ENCODE measurements at places on chromosomes 2 and 18.

GRCh38 chr2:27838502-27838901 is 51.7 kb downstream of the RBKS start:
- H3K4me1 ChIP-seq = no peaks in the 10 kb centered on the region
- no peak overlapping the region for H3K27ac ChIP-seq
- no peaks in the 10 kb centered on the region for H3K36me3 ChIP-seq

GRCh38 chr2:105929516-105929915 is 184.8 kb downstream of the NCK2 start:
- peak; percentile 10 for DNase-seq
- no peak overlapping the region for H3K27ac ChIP-seq
- H3K4me3 ChIP-seq = no peak overlapping the region
- no peaks in the 10 kb centered on the region for H3K36me3 ChIP-seq

GRCh38 chr2:102014041-102014345 is 22.2 kb downstream of the IL1R2 start:
- no peaks in the 10 kb centered on the region for H3K27me3 ChIP-seq
- no peak overlapping the region for H3K4me3 ChIP-seq
- no peaks in the 10 kb centered on the region for H3K36me3 ChIP-seq
- no peaks in the 10 kb centered on the region for H3K4me1 ChIP-seq

- H3K27ac ChIP-seq = no peak overlapping the region
- H3K4me1 ChIP-seq = no peaks in the 10 kb centered on the region
- H3K27me3 ChIP-seq = no peaks in the 10 kb centered on the region
- no peak overlapping the region for H3K4me3 ChIP-seq
Measured at GRCh38 chr18:5073026-5073944, 123.8 kb downstream of the AKAIN1 start.

DNA sequence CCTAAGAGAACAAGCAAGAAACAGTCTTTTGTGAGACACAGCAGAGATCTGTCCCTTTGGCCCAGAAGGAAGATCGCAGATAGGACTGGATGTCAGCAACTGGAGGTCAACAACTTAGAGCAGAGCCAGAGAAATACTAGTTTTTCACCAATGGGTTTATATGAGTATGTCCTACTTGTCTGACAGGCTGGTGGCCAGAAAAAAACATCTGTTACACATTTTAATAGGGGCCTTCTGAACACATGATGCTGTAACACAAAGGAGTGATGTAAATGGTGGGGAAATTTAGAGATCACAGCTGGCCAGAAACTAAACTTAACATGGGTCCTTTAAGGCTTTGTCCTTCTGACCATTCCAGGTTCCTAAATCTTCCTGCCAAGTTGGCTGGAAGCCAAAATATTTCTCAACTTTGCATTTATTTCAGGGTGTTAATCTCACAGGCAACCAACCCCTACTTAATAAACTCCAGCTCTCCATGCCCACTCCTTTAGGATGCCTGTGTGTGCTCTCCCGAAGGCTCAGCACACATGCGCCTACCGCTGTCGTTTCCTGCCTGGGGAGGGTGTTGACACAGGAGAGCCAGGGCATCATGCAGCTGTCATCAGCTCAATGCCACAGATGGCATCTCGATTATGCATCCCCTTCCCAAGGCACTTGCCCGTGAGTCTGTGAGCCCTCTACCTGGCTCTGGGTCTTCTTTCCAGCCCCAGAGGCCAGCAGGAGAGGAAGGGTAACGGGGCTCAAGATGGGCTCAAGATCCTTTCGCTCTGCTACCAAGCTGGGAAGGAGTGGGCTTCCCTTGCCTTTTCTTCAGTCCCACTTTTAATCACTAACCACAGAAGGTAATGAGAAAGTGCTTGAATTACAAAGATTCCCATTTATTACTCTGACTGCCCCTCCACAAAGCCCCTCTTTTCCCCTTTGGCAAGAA is 252.5 kb downstream of the ETAA1 start:
- H3K4me1 ChIP-seq = no peaks in the 10 kb centered on the region
- no peak overlapping the region for H3K27ac ChIP-seq
- H3K36me3 ChIP-seq = no peaks in the 10 kb centered on the region
- DNase-seq = no peak
- no peaks in the 10 kb centered on the region for H3K27me3 ChIP-seq

DNA sequence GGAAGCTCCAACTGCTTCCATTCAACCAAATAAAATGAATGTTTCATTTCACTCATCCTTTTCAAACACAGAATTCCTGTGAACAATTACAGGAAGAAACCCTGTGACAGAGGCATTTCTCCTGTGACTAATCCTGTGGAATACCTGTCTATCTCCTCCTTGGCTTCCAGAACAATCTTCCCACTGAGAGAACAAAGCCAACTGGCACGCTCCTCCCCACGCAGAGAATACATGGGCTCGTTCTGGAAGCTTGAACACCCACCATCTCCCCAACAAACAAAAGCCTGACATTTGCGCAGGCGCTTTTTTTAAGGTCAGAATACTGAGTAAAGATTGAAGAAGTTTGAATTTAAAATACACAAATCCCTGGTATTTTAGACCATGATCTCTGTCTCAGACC is 104.7 kb upstream of the SLC66A3 start:
- no peak overlapping the region for H3K4me3 ChIP-seq
- no peaks in the 10 kb centered on the region for H3K36me3 ChIP-seq
- no peaks in the 10 kb centered on the region for H3K4me1 ChIP-seq
- no peaks in the 10 kb centered on the region for H3K27me3 ChIP-seq
- DNase-seq = no peak
- no peak overlapping the region for H3K27ac ChIP-seq

- peaks cover 55% of the 10 kb centered on the region for H3K27me3 ChIP-seq
- H3K4me1 ChIP-seq = peaks cover 36% of the 10 kb centered on the region
- no peak for DNase-seq
- peak within 1 kb of the TSS; percentile 58 for H3K4me3 ChIP-seq
- H3K27ac ChIP-seq = no peak within 1 kb of the TSS
Measured at GRCh38 chr2:74514368-74515270, at the start of gene TLX2. Gene TLX2, plus strand, starts transcription at chr2:74514450. Its CDS starts 357 bp downstream, at chr2:74514807.

GRCh38 chr2:98093611-98094010 is 6.6 kb downstream of the VWA3B start:
- H3K4me1 ChIP-seq = no peaks in the 10 kb centered on the region
- no peak overlapping the region for H3K27ac ChIP-seq
- H3K36me3 ChIP-seq = no peaks in the 10 kb centered on the region
- H3K27me3 ChIP-seq = no peaks in the 10 kb centered on the region
- DNase-seq = no peak

GRCh38 chr18:61998335-61998734 is 105.5 kb upstream of the RNF152 start:
- H3K4me3 ChIP-seq = no peak overlapping the region
- H3K27me3 ChIP-seq = no peaks in the 10 kb centered on the region
- H3K4me1 ChIP-seq = no peaks in the 10 kb centered on the region
- H3K36me3 ChIP-seq = no peaks in the 10 kb centered on the region
- no peak for DNase-seq

DNA sequence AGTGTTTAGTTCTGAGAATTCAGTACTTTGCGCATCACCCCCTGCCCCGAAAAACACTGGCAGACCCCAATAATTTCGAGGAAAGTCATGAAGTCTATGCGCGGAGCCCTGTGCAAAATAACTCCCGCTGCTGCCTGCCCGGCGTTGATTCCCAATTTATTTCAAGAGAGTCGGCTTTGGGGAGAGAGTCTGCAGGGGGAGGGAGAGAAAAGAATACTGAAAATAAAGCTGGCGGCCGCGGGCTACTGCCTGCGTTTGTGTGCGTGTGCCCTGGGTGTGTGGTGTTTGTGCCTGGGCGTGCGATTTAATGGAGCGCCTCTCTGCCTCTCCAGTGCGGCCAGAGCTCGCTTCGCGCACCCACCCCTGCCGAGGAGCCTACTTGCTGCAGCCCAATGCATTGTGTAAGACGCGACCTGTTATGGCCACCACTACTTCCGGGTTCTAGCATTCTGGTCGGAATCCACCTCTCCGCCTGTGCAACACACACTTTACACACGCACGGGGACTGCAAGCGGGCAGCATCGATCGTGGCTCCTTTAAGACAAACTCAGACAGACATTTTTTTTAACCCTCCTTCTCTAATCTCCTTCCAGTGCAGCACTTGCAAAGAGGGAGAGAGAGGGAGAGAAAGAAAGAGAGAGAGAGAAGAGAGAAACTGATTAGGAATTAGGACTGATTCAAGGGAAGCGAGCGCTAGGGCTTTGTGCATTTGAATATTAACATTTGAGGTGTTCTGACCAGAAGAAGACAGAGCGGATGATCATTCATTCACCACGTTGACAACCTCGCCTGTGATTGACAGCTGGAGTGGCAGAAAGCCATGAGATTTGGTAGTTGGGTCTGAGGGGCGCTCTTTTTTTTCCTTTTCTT is at the start of gene MEIS1:
TSS of gene MEIS1 (plus strand) at position 447 of the 870 bp plus-strand sequence. CDS start 732 bp downstream, outside the sequence.
- no peak for DNase-seq
- H3K27ac ChIP-seq = no peak within 1 kb of the TSS
- peak within 1 kb of the TSS; percentile 13 for H3K4me3 ChIP-seq
- peaks cover 28% of the 10 kb centered on the region for H3K27me3 ChIP-seq

GRCh38 chr18:6627645-6628044 is 101.9 kb upstream of the ARHGAP28 start:
- H3K27me3 ChIP-seq = no peaks in the 10 kb centered on the region
- no peaks in the 10 kb centered on the region for H3K4me1 ChIP-seq
- H3K4me3 ChIP-seq = no peak overlapping the region
- no peaks in the 10 kb centered on the region for H3K36me3 ChIP-seq
- DNase-seq = no peak
